ENCODE measurements at places on chromosomes 12 and 14.

DNA sequence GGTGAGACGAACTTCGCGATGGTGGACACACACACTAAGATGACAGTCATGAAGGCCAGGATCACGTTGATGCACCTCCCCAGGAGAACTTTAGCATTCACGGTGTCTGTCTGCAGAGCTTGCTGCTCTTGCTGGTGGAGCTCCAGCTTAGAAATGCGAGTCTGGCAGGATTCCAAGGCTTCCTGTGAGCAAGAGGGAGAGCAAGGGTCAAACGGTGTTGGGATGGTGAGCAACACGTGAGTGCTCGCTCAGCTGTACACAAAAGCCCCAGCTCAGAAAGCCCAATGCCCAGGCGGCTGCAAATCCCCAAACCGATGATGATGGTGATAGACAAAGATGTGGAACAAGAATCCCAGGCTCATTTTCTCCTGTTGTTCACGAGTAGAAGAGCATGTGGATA, 78.8 kb downstream of the TMCC3 start:
- DNase-seq = no peak

- no peak for DNase-seq
Observed at GRCh38 chr14:84785996-84786395, 743.9 kb upstream of the FLRT2 start.

GRCh38 chr12:124006085-124006845, 33.2 kb downstream of the ZNF664 start:
- DNase-seq = no peak

GRCh38 chr12:2540535-2540941, 254.2 kb upstream of the FKBP4 start:
- DNase-seq = no peak

DNA sequence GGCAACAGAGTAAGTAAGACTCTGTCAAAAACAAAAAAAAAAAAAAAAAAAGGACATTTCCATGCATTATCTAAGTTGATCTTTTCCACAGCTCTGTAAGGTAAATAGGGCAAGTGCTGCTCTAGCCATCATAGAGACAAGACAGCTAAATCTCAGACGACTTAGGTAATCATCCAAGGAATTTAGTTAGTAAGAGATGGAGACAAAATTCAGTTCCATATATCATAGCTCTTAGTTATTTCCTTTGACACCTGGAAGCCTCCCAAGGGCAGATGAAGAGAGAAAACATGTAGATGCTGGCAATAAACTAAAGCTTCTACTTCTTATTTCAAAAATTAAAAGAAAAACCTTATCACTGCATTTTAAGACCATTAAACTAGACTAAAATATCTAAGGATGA, 48.7 kb downstream of the ST8SIA1 start:
- DNase-seq = no peak
